ENCODE measurements at places on chromosomes 2 and 18. TPM values are rescaled to one million over a fixed set of nuclear protein-coding genes. Genes with fewer than 3 reads are reported as not detected.

The SATB2 gene
- total RNA-seq, result 289 TPM

The IL36G gene
- 2.8 TPM for total RNA-seq

The RHBDD1 gene
- total RNA-seq, result 17.7 TPM

The CNTNAP5 gene
- not detected for total RNA-seq

The ADAM23 gene
- 1.2 TPM for total RNA-seq

The C2orf42 gene
- total RNA-seq, result 14.0 TPM

The INPP1 gene
- 0.60 TPM for total RNA-seq

The PLGLB2 gene
- total RNA-seq, result 0.82 TPM

The DNER gene
- 4.9 TPM for total RNA-seq

The TNFRSF11A gene
- 33.7 TPM for total RNA-seq

The RPRM gene
- total RNA-seq, result 3.2 TPM

The STARD6 gene
- total RNA-seq, result not detected

The CERKL gene
- not detected for total RNA-seq

The HNMT gene
- total RNA-seq, result 45.0 TPM

The DPP4 gene
- 1.6 TPM for total RNA-seq

The TMBIM1 gene
- 240 TPM for total RNA-seq

The PLEK gene
- total RNA-seq, result 4.6 TPM

The ZSWIM2 gene
- total RNA-seq, result not detected

The EVX2 gene
- not detected for total RNA-seq

The VIT gene
- not detected for total RNA-seq

Measured in transverse colon (tissue), 4 donors.